ENCODE measurements at places on chromosomes 7 and 10.

GRCh38 chr7:47792521-47793121 lies 155.6 kb downstream of the PKD1L1 start:
- DNase-seq = no peak

- no peak for DNase-seq
Observed at GRCh38 chr7:116526897-116527296, 2.1 kb downstream of the CAV1 start.

GRCh38 chr10:60303778-60304177 lies 85.9 kb downstream of the ANK3 start:
- no peak for DNase-seq

DNA sequence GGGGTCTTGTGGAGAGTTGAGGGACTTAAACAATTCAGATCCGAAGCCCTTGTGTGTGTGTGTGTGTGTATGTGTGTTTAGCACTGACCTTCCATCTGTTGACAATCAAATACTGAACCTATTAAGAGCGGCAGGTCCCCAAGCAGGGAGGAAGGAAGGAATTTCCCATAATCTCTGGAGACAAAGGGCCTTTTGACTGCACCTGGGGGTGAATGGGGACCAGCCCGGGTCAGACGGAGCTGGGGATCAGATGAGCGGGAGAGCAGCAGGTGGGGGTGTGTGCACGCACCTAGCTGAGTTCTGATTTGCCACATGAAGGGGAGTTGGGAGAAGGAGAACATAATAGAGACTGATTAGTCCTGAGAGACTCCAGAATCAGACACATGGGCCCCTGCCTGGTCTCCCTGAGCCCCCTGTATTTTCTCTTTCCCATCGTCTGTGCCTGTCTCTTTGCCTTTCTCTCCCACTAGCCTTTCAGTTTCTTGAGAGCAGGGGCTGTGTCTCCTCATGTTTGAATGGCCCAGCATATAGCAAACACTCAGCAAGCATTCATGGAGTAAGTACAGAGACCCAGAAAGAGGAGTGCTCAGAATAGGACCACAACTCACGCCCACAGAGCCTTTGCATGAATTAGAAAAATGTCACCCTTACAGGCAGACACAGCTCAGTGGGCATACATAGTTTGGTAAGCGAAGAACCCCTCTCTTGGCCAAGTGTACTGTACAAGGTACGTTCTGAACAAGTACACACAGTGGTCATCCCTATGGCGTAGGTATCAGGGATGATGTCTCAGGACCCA lies 288.3 kb upstream of the HABP2 start:
- no peak for DNase-seq

DNA sequence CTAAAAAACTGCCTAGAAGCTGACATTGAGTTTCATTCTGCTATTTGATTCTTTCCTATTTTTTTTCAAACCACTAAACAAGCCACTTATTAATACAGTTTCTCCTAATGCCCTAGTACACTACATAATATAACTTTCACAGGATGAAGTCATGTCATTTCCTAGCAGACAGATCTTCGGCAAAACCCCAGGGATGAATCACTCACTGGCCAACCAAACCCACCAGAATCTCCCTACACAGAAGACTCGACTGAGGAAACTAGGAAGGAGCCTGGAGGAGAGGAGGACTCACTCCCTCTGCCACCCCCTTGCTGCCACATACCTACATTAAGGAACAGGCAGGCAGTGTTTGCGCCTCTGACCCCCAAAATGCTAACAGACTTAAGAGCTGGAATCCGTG lies 33.4 kb downstream of the XPNPEP1 start:
- no peak for DNase-seq

DNA sequence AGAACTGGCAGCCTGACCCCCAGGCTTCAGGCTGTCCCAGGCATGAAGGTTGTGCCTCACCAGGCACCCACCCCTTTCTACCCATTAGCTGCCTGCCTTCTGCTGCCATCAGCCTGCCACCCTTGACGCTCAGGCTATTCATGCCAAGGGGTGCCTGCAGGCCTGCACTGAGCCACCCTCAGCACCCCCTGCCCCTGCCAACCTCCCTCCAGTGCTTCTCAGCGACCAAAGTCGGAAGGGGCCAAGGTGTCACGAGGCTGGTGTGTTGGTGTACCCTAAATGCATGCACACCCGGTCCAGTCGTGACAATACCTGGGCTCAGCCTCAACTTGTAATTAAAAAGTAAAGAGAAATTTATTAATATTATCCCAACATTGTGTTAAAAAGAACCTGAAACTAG lies 422.7 kb downstream of the ARL4A start:
- DNase-seq = no peak

DNA sequence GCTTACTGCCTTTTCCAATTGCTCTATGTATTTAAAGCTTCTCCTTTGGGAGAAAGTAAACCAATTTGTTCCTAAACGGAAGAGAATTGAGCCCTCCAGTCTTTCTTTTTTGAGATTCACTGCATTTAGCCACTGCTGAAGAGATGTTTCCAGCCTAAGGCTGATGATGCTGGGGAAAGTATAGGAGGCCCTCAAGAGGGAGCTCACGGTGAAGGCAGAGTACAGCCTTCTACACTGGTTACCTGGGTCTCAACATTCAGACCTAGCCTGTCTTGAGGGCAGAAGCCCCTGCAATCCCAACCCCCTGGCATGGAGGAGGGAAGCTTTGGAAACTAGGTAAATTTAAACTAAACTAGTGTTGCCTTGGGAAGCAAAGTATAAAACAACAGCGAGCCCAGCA lies 316.7 kb upstream of the TPK1 start:
- no peak for DNase-seq

GRCh38 chr7:144776447-144776846 lies 59.4 kb downstream of the TPK1 start:
- DNase-seq = no peak
